ENCODE measurements at places on chromosomes 16 and 17.

DNA sequence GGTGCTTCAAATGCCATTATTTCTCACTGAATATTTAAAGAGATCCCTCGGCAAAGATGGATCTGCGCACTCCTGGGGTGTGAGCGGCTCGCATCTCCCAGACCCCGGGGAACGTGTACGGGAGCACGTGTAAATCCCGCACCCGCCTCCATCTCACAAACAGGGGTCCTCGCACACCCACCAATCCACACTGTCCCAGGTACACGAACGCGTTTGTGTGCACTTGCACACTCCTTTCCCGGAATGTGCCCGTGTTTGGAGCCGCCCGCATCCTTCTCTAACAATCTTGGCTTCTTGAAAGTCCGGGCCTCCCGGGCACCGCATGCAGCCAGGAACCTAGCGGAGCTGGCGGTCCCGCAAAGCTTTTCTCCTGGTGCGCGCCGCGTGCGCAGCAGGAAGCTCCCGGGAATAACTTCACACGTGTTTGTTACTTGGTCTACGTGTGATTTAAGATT is 2.5 kb upstream of the SALL1 start:
- DNase-seq, result no peak

GRCh38 chr17:55710829-55711496 is 11.7 kb downstream of the TMEM100 start:
- no peak for DNase-seq

GRCh38 chr16:86725401-86725800 is 147.1 kb downstream of the FOXL1 start:
- DNase-seq, result no peak

- no peak for DNase-seq
Measured at GRCh38 chr17:63621229-63621683, 961 bp upstream of the MAP3K3 start.

GRCh38 chr17:82043507-82043906 is 6.0 kb upstream of the DCXR start:
- no peak for DNase-seq

- no peak for DNase-seq
Measured at GRCh38 chr16:31094088-31094423, 541 bp downstream of the VKORC1 start.

GRCh38 chr16:19765860-19766553 is 47.9 kb downstream of the IQCK start:
- DNase-seq, result no peak

DNA sequence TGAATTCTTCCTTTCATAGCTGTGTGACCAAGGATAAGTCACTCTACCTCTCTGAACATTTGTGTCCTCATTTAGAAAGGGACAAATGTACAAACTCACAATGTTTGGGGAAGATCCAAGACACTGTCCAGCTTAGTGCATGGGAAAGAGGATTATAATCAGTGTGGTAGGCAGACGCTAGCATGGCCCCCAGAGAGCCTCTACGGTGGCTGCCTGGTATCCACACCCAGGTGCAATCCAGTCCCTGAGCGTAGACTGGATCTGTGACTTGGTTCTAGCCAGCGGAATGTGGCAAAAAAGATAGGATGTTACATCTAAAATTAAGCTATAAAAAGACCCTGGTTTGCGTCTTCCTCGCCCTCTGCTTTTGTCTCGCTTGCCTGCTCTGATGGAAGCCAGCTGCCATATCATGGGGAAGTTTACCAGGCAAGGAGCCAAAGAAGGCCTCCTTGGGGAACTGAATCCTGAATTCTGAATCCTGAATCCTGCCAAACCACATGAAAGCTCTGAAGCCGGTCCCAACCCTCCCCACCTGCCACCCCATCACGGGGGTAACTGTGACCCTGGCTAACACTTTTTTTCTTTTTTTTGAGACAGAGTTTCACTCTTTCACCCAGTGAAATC is 51.7 kb downstream of the PLXDC1 start:
- no peak for DNase-seq

Measured in stimulated activated CD4-positive, alpha-beta T cell treated with anti-CD3 and anti-CD28 coated beads, Interleukin-2, amount 100 ng/mL, for 4 hours (primary cell).